Ovary (tissue), 10 donors: ENCODE measurements at places on chromosomes 3 and 15. TPM values are rescaled to one million over a fixed set of nuclear protein-coding genes. Genes with fewer than 3 reads are reported as not detected.
A peak's percentile ranks its signal among the peaks of the same experiment; 100 is the strongest.

CDCP1 gene
- 3.0 TPM for total RNA-seq

DNA sequence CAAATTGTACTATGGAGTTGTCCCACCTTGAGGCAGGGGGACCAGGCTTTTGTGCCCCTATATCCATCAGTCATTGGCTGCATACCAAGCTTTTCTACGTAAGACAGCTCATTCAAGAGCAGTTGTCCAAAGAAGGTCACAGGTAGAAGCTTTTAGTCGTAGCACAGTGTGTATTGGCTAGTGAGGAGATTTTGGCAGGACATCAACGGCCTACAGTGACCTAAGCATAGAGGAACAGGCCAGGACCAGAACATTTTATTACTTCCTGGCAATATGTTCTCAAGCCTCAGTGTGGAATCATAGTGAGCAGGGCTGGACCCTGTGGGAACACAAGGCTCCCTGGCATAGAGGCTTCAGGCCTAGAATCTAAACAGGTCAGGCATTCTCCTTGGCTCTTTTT is 105.4 kb upstream of the ANKRD28 start:
- peak; percentile 67 for DNase-seq

GRCh38 chr15:35126236-35126635 is 41.1 kb upstream of the NANOGP8 start:
- no peak for DNase-seq

DNA sequence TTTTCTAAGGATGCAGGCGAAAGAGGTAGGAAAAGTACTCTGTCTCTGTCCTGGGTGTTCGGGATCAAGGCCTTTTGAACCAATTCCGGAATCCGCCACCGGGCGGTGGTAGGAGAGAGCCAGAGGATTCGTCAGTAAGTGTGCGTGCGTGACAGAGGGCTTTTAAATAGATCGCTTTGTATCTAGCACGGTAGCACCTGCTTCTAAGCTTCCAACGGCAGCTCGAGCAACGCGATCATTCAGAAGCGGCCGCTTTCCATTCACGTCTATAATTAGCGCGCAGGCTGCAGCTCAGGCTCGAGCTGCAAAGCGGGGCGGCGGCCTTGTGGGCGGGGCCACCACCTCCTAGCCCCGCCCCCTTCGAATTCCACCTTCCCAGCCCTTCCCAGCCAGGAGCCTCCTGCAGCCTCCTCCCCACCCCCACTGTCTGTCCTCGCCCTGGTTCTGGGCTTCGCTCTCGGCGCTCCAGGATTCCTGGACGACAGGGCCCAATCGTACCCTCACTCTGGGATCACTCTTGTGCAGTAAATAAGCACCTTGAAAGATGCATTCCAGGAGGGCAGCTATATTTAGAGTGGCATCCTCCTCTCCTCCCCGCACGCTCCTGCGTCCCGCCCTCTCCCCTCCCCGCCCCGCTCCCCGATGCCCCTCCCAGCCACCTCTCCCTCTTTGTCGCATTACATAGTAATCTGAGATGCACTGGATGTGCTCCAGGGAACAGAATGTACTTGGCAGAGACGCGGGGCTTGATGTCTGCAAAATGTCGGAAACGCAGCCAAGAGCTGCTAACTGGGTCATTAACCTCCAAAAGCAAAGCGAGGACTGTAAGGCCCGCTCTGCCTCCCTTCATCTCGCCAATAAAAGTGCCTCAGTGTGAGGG is 224.1 kb upstream of the TPRG1 start:
- peak; percentile 98 for DNase-seq

DNA sequence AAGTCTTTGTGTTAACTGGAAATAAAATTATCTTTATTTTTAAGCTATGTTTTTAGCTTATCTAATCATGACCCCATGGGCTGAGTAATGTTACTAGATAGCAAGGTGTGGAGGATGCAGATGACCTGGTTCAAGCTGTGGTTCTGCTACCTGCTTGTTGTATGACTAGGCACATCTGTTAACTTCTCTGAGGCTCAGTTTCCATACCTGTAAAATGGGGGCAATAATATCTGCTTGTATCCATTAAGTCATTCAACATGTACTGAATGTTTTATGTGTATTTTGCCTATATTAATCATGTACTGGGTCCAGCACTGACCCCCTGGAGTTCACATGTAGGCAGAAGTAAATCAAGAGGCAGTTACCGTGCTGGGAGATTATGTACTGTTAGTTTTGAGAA is 51.5 kb downstream of the CEMIP start:
- DNase-seq, result no peak

- DNase-seq, result no peak
Observed at GRCh38 chr3:2944628-2945027, 165.5 kb downstream of the IL5RA start.
